H4 (cell line): ENCODE measurements at places on chromosomes 7 and 10. TPM values are rescaled to one million over a fixed set of nuclear protein-coding genes. Genes with fewer than 3 reads are reported as not detected.

Gene LRRD1
- 0.12 TPM in 1 of 2 replicates, not detected in the other for total RNA-seq

Gene DDC
- total RNA-seq = not detected in 2 replicates

Gene TMEM184A
- total RNA-seq = 2.3 and 4.4 TPM in 2 replicates

Gene PTF1A
- total RNA-seq = not detected in 2 replicates

Gene MEOX2
- total RNA-seq = 0.08 TPM in 1 of 2 replicates, not detected in the other

DNA sequence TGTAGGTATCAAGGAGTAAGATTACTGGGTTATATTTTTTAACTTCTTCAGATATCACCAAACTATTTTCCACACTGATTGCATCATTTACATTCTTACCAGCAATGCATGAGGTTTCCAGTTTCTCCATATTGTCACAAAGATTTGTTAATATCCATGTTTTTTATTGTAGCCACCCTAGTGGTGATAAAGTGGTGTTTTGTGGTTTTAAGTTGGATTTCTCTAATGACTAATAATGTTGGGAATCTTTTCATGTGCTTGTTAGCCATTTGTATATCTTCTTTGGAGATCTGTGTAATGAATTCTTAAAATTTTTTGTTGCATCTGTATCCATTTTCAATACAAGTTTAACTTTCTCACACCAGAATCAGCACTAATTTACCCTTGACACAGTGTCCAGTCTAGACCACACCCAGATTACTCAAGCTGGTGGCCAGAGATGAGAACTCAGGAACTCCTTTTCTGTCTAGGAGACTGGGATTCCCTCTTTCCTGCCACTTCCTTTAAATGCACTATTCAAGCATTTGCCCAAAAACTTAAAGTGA, 67.0 kb upstream of the PLXDC2 start:
- DNase-seq = peak; percentile 48

DNA sequence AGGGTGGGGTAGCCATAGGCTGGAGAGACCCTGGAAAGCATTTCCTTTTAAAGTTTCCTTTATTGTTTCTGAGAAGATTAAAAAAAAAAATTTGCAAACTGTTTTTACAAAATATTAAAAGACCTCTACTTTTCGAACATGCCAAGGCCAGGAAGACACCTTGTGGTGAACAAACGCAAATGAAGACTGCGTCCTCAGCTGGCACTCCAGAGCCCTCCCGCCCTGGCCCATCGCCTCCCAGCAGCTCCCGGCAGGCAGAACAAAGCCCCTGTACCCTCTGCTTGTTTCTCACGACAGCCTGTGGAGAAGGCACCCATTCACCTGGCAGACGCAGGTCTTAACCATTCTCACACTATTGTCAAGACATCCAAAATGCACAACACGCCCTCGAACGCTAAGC, 56.4 kb downstream of the ESYT2 start:
- no peak for DNase-seq

- DNase-seq = no peak
Measured at GRCh38 chr10:48973065-48973464, 33.4 kb upstream of the LRRC18 start.

- DNase-seq = no peak
Measured at GRCh38 chr7:54560723-54561122, 18.5 kb downstream of the VSTM2A start.

DNA sequence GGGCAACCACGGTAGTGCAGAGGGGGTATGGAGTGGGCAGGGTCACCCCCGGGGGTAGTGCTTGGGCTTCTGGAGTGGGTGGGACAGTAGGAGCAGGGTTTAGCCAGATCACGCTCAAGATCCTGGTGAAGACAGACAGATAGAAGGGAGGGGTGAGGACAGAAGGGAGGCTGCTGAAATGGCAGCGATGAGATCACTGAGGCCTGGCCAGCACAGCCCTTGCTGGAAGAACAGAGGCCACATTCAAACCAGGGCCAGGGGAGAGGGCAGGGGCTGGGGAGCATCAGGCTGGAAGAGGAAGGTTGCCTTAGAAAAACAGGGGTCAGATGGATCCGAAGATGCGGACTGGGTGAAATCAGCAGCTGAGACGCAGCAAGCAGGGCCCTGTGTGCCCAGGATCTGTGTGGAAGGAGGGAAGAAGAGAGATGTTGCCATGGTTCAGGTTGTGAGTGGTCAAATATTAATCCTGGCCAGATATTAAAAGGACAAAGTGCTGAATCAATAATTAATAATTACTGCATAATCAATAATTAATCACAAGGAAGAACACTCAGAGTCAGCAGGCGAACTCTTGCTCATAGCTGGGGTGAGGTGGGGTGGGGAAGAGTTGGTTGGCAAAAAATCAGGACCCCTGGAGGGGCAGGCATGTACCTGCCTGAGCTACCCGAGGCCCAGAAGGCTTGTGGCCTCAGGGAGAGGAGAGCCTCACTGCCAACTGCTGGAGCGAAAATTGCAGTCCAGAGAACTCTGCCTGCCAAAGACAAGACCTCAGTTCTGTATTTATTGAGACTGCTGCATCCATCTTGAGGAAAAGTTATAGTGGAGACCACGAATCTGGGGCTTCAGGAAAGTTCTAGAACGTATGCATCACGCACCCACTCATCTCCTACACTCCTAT, 105.7 kb downstream of the GRB10 start:
- no peak for DNase-seq

DNA sequence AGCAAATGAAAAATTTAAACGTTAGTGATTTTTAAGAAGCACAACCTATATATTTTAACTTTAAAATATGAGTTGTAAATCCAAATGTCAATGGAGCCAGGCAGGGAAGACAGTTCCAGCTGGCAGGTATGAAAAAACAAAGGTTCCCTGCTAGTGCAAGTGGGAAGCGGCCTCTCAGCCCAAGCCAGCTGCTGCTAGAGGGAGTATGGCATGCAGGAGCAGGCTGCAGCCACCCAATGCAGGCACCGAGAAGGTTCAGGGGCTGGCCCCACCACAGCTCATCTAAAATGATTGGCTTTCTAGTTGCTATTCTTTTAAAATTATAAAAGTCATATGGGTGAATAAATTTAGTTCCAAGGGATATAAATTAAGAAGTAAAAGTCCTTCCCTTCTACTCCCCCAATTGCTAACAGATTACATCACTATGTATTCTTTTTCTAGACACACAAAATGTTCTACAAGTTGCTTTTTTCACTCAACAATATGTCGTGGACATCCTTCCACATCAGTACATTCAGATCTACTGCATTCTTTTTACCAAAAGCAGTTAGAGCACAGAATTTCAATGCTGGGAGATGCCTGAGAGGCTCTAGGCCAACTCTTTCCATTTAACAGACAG, 69.3 kb downstream of the SGMS1 start:
- no peak for DNase-seq

DNA sequence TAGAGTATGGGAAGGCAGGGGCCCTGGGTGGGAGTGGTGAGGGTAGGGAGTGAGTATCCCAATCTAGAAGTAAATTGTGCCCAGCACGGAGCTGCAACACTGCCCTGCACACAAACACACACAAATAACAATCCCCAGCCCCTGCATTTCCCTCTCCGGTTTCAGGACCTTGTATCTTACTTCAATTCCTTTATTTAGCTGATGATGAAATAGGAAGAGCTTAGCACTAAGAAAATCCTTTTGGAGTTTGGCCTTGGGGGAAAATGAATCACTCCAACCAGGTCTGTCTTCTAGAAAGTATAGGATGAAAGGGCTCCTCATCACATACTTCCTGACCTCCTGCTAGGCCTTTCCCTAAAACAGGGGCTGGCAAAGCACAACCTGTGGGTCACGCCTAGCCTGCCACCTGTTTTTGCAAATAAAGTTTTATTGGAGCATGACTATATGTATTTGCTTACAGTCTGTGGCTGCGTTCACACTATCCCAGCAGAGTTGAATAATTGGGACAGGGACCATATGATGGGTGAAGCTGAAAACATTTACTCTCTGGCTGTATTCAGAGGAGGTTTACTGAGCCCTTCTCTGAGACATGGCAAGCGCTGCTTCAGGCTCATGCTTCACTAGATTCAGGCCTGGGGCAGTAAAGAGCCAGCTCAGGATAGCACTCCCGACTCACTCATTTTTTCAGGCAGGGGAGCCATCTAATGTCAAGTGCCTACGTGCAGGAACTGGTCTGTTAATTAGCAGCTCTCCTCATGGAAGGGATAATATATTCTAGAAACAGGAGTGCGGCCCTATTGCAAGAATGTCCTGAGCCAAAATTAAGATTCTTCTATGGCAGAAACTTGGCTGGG, 111.0 kb downstream of the EGFR start:
- peak; percentile 77 for DNase-seq
